Jurkat, Clone E6-1 (cell line): ENCODE measurements at places on chromosomes 1 and 21.

- no peak for DNase-seq
These were observed 101.2 kb downstream of the NFIA start for GRCh38 chr1:61183471-61184039.

DNA sequence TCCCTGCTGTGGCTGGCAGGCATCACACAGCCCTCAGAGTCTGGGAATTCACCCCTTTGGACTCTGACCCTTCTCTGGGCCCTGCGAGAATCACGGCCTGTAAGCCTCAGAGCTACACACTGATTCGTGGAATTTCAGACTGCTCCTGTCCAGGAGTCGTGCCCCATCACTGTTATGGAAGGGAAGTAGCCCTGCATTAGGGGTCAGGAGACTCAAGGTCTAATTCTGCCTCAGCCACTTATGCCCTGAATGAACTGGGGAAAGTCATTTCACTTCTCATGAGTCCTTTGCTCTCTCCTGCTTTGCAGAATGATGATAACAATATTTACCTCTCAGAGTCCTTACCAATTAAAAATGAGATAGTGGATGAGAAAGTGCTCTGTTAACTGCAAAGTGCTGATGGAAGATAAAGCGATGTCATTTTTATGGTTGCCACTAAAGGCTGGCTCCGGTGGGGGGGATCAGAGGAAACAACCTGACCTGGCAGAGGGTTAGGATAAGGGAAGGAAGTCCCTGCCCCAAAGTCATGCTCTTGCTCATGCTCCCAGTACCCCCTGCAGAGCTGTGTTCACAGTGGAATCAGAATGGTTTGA lies 148.6 kb upstream of the CD34 start:
- no peak for DNase-seq

GRCh38 chr21:42311160-42311559 lies 4.0 kb downstream of the TFF3 start:
- no peak for DNase-seq

- peak; percentile 32 for DNase-seq
These were observed 321.2 kb downstream of the VAV3 start for GRCh38 chr1:107643766-107644165.

DNA sequence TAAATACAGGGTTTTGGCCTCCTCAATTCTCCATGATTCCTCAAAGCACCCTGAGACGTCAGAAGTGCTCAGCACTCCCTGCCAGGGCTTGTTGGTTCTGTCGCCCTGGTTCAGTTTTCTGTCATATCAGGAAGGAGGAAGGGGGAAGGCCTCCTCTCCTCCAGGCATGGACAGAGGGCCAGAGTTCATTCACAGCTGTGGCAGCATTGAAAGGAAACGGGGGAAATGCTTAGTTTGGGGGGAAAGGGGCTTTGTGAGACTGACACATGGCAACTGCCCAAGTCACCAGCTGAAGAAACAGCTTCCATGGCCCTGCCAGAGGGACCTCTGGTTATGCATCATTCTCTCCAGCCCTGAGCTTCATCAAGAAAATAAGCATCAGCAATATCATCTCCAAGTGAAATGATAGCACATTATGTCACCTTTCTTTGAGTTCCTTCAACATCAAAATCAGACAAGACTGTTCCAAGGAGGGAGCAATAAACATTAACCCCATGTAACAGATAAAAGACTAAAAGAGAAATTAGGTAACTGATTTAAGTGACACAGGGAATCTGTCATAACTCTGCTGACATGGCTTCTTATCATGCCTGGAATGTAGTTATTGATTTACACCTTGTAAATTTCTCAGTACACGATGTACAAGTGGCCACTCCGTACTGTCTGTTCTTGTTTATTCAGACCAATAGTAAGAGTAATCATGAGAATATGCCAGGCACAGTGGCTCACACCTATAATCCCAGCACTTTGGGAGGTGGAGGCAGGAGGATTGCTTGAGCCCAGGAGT lies 103.2 kb upstream of the SLC25A33 start:
- DNase-seq: no peak

- no peak for DNase-seq
These were observed 149.3 kb upstream of the EDN2 start for GRCh38 chr1:41633764-41634163.

- no peak for DNase-seq
These were observed 11.0 kb downstream of the ICMT start for GRCh38 chr1:6224718-6225117.
